ENCODE measurements at places on chromosomes 5 and 9. TPM values are rescaled to one million over a fixed set of nuclear protein-coding genes. Genes with fewer than 3 reads are reported as not detected.
A peak's percentile ranks its signal among the peaks of the same experiment; 100 is the strongest.

- peak; percentile 52 for DNase-seq
Measured at GRCh38 chr5:139137697-139138096, 60.5 kb downstream of the SIL1 start.

Gene ANKRA2
- 32.7 TPM for total RNA-seq

DNA sequence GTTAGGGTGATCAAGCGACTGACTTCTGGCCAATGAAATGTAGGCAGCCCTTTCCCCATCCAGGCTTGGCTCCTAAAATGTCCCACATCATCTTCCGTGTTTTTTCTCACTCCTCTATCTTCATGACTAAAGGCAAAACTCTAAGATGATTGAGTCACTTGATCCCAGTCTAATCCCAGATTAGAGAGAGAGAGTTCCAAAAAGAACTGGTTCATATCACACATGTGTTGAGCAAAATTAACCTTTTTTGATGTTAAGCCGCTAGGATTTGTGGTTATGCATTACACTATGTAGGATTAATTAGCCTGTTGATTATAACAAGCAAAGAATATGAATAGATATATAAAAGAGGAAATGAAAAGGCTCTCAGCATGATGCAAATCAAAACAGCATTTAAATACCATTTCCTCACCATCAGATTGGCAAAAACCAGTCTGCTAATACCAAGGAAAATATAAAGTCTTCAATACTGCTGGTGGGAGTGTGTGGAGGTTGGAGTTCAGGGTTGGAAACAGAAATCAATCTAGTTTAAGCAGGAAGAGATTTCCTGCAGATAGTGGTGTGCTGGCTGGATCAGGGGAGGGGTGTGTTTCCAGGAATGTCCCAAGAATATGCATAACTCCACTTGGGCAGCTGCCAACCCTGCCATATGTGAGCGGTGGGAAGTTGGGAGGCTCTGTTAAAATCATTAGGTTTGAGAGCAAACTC, 187.6 kb upstream of the S1PR3 start:
- no peak for DNase-seq

- DNase-seq, result no peak
Measured at GRCh38 chr5:150516011-150516410, 8.1 kb downstream of the NDST1 start.

DNA sequence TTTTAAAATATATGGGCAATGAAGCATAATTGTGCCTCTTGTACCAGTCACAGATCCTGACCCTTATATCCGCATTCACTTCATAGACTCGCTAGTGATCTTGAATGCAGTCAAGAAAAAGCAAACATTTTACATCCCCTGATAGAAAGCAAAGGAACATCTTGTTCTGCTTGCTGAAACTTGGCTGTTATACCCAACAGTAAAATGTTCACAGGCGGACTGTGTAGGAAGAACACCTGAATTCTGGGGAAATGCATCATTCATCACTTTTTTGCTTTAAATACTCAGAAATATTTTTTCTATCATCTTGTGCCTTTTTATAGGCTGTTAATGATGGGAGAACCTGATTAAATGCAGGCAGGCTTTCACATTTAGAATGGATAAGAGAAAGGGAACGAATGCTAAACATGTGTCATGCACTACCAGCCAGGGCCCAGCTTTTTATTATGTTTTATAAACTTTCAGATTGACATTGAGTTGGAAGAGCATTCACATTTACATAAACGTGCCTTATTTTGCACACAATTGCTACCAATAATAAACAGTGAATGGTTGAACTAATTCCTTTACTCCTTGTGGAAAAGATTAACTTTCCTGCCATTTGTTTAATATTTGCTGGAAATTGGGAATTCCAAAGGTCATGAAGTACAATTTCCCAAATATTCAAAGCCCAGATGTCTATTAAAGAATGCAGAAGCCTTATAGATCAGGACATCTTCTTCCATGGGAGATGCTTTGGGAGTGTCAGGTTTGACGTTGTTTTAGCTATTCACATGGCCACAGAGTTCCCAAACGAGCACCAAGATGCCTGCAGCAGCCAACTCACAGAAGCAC, 756.2 kb downstream of the TLE1 start:
- DNase-seq, result no peak

DNA sequence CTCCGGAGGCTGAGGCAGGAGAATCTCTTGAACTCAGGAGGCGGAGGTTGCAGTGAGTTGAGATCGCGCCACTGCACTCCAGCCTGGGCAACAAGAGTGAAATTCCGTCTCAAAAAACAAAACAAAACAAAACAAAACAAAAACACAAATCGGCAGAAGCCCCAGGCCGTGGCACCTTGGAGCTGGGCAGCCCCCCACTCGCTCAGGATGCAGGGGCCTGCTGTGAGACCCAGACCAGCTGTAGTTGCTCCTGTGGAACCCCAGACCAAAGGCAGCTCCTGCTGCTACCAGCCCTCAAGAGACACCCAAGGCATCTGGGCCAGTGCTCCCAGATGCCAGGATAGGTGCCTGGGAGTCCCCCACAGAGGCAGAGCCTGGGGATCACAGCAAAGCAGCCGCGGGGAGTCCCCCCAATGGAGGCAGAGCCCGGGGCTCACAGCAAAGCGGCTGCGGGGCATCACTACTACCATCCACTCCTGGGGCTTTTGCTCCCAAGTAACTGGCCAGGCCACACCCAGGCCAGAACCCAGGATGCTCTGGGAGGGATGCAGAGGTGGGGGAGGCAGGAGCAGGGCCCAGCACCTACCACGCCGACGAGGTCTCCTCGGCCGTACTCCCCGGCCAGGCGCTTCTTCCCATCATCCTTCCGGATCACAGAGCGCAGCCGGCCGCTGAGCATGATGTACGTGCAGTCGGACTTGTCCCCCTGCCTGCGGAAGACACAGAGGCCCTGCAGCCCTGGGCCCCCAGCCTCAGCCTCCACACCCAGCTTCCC, 37.7 kb upstream of the NSMF start:
- DNase-seq, result no peak

Gene C9orf50
- total RNA-seq, result not detected

- no peak for DNase-seq
Measured at GRCh38 chr5:66582499-66583165, 13.6 kb upstream of the MAST4 start.

- no peak for DNase-seq
Measured at GRCh38 chr5:152592416-152592815, 187.3 kb upstream of the NMUR2 start.

DNA sequence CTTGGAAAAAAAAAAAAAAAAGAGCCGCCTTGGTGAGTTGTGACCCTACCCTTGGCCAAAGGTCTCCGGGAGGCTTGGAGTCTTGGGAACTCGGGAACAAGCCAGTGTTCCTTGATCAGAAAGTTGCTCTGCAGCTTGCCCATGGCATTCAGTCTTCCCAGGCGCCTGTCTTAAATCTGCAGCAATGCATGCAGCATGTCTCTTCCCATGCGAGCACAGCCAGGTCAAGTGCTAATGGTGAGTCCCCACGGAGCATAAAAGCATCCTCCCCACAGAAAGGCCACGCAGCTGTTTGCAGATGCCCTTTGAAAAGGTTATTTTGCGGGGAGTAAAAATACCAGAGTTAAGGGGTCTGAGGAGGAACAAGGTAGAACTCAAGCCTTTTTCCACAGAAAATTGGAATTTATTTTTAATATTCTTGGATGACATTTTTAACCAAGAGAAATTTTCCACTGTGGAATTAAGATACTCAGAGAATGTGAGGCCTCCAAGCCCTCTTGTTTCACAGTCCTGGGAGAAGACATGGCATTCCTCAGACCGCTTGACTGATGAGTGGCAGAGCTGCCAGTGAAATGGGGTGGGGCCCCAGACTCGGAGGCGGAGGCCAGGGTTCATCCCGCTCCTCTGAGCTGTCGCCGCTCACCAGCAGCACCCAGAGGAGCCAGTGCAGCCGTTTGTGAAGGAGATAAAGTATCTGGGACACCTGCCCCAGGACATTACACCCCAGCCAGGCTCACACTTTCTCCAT, 81.6 kb downstream of the CYFIP2 start:
- DNase-seq, result no peak

DNA sequence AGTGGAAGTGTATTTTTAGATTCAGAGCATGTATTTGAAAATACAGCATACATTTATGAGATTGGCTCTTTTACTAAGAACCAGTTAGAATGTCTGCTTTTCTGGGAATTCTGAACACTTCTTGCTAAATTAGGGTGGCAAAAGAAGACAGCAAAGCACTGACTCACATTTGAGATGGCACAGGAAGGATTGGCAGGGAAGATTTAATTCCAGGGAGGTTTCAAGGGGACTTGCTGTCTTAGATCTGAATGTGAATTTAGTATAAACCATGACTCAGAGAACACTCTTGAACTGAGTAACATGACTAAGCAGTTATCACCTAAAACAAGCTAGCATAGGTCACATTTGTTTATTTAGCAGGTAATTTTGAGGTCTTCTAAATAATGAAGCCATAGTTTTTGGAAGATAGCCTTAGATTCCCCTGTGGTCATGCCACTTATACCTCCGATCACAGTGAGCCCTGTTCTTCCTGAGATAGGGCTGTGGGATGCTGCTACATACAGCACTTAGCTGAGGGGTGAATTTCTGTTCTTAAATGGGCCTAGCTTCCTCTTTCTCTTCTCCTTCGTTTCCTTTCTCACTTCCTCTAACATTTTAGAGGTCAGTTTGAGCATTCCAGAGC, 173.8 kb downstream of the PCSK1 start:
- DNase-seq, result no peak

DNA sequence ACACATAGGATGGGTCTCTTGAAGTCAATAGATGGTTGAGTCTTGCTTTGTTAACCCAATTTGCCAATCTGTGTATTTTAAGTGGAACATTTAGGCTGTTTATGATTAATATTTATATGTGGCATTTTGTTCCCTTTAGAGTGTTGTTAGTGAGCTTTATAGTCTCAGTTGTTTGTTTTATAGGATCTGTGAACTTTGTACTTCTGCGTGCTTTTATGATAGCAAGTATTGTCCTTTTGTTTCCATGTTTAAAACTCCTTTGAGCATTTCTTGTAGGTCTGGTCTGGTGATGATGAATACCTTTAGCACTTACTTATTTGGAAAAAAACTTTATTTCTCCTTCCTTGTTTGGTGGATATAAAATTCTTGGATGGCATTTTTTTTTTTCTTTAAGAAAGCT, 23.8 kb downstream of the SELENOP start:
- DNase-seq, result no peak

- DNase-seq, result no peak
Measured at GRCh38 chr5:177357459-177358351, at the start of gene RGS14. TSS of gene RGS14 (plus strand) at chr5:177357924. CDS start at chr5:177358025, 101 bp downstream.

Gene JMY
- total RNA-seq, result 13.0 TPM

DNA sequence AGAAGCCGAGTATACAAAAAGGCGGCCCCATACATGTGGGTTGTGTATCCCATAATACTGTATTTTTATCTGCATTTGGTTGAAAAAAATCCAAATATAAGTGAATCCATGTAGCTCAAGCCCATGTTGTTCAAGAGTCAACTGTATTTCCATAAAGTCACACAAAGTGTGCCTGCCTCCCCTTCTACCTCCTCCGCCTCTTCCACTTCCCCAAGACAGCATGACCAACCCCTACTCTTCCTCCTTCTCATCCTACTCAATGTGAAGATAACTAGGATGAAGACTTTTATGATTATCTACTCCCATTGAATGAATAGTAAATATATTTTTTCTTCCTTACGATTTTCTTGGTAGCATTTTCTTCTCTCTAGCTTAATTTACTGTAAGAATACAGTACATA, 92.7 kb downstream of the RFX3 start:
- DNase-seq, result no peak

Gene CDX1
- total RNA-seq, result not detected

GRCh38 chr9:116000748-116001329, 152.8 kb upstream of the PAPPA start:
- peak; percentile 65 for DNase-seq

- no peak for DNase-seq
Measured at GRCh38 chr5:68804343-68804742, 289.5 kb upstream of the SLC30A5 start.

DNA sequence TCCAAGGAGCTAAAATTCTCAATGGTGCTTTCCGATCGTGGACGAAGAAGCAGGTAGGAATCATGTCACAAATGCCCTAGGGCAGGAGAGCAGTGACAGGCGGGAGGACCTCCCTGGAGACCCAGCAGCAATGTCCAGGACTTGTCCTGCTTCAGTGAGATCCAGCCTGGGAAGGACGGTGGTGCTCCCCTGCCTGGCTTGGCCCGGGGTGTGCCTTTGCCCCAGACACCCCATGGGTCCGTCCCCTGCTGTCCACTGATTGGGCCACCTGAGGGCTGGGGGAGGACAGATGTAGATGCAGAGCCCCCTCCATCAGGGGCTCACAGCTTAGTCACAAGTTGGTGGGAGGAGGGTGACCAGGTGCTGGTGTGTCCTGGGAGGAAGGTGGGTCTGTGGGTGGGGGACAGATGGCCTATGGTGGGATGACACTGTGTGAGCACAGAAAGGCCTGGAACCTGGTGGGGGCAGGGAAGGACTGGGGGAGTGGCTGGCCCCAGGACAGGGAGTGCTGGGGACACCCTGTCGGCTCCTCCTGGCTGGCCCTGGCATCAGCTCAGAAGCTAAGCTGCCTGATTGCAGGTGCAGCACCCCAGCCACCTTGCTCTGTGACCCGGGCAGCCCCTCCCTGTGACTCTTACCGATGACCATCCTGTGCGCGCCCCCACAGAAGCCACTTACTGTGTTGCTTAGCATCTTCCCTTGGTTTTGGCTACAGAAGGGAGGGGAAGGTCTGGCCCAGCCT, 82.0 kb downstream of the PHF2 start:
- DNase-seq, result no peak

DNA sequence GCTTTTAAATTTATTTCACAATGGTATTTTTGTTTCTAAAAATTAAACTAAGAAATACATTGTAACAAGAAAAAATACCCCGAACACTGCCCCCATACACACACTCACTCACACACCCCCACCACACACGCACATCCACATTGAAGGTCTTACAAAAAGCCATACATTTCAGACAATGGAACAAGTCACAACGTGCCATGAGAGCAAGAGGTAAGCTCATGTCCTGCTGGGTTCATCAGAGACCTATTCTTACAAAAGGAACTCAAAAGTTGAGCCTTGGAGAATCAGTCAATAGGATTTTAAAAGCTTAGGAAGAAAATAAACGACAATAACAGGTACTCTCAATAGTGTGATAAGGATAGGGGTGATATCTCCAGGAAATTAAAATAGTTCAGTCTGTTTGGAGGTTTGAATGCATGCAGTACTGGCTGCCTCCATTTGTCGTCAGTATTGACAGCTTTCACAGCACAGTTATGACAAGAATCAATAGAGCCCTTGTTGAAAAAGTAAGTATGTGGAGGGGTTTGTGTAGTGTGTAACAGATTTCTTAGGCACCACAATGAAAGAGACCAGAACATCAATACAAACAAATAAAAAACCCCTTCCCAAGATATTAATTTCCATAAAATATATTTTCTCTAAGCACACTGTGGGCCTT, 1826.2 kb upstream of the CDH6 start:
- DNase-seq, result peak; percentile 73

GRCh38 chr5:32443541-32444430, 754 bp downstream of the ZFR start:
- peak; percentile 64 for DNase-seq

- no peak for DNase-seq
Measured at GRCh38 chr9:78900500-78900899, 603.6 kb downstream of the PSAT1 start.

Gene TLR4
- total RNA-seq, result 0.22 TPM

GRCh38 chr5:160270704-160271103, 41.4 kb downstream of the FABP6 start:
- DNase-seq, result no peak

Gene ANKRD18B
- 14.7 TPM for total RNA-seq

All from neural progenitor cell (in vitro differentiated cells).